ENCODE measurements at places on chromosomes 2 and 18.

DNA sequence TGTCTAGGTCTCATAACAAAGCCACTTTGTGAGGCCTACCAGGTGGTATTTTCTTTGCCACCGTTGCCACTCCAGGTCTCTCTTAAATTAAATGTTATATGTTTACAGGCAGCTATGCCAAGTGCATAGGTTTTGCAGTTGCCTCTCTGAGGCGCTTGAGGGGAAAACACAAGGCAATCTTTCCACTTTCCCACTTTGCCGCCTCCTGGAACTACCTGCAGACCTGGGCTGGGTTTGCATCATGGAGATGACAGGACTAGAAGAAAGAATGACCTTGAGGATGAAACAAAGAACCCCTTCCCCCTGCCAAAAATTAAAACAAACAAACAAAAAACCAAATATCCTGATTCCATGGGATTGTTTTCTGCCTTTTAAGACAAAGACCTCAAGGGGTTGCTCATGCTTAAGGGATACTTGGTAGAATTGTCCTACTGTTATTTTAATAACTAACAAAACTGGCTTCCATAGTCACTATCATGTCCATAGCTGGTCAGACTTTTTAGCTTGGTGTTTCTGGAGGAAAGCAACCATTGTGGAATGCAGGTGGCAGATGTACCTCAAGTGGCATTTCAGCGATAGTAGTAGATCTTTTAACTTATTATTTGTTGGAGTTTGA is 159.9 kb downstream of the PRPF40A start:
- no peak for DNase-seq

- no peak for DNase-seq
These were observed 214.9 kb downstream of the XIRP2 start for GRCh38 chr2:167103028-167103756.

DNA sequence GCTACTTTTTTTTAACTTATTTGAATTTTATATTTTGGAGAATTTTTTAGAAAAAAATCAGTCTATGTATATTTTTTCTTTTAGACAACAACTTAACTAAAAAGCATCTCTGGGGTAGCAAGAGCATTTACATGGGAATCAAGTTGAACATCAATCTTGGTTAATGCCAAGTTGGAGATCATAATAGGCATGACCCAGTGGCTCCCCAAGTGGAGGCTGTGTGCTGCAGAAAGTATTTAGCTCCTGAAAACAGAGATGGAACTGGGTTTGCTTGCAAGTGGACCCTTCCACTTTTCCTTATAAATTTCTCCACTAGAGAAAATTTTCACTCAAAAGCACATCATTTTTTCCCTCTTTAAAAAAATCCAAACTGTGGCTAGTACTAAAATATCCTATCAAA is 23.9 kb upstream of the CAVIN2 start:
- no peak for DNase-seq

DNA sequence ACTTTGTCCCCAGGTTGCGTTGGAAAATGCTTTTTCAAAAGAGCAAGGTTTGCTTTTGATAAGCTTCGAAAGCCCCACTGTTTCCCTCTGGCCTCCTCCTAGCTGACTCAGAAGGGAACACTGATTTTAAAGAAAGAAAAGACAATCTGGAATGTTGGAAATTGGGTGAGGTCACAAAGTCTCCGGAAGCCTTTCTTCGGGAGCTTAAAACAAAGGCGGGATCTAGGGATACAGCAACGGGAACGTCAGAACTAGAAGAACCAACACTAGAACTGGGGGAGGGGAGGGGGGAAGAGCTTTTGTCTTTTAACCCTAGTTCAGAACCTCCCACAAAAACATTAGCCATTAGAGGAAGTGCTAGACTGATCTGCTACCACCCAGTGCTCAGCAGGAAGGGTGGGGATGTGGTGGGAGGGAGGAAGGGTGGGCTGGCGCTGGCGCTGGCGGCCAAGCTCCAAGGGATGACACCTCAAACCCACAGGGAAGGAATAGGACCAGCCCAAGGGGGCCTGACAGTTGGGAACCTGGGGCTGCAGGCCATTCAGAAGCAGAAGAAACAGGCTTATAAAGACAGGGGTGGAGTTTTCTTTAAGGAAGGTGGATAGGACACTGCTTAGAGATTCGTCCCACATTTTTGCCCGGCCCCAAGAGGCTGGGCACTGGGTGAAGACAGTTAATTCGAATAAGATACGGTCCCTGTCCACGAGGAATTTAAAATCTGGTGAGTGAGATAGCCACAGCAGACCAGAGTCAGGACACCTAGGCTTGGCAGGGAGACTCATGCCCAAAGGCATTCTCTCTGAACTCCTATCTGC is 1.7 kb downstream of the TMSB10 start:
- no peak for DNase-seq

GRCh38 chr18:6401687-6402086 is 13.0 kb downstream of the L3MBTL4 start:
- no peak for DNase-seq

GRCh38 chr2:11983870-11984269 is 237.4 kb downstream of the LPIN1 start:
- DNase-seq: no peak

- no peak for DNase-seq
These were observed 142.4 kb downstream of the EN1 start for GRCh38 chr2:118705032-118705431.

GRCh38 chr2:198293281-198293680 is 488.9 kb downstream of the PLCL1 start:
- no peak for DNase-seq

DNA sequence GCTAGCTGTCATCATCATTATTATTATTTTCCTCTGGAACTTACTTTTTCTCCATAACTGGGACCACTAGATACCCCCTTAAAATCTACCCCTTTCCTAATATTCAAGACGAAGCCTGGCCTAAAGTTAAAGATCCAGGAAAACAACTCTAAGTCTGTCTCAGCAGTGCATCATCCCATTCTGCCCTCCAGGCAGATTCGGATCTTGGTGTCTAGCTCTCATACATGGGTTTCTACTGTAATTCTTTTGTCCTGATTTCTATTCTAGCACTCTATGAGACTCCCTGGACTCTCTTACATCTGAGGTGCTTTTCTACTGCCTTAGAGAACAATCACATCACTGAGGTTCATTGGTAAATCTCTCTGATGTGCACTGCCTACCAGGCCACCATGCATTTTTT is 35.5 kb downstream of the MAP2 start:
- no peak for DNase-seq

GRCh38 chr2:160974803-160975202 is 185.4 kb upstream of the TANK start:
- DNase-seq: no peak

- DNase-seq: no peak
These were observed 151.5 kb downstream of the GULP1 start for GRCh38 chr2:188443207-188443606.

DNA sequence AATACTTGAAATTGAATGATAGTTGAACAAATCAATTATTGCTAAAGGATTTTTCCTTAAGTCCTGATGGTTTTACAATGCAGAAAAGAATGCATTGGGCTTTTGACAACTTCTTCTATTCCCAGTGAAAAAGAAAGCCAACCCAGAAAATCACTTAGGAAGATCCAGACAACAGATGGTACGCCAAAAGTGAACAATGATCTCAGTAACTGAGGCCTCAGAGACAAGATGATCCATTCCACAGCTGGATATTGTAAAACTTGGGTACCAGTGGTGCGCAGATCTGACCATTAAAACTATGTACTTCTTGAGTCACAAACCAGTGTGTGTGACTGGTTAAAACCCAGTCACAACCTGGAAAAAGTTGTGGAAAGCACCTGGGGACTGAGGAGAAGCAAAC is 173.5 kb downstream of the ETAA1 start:
- no peak for DNase-seq

DNA sequence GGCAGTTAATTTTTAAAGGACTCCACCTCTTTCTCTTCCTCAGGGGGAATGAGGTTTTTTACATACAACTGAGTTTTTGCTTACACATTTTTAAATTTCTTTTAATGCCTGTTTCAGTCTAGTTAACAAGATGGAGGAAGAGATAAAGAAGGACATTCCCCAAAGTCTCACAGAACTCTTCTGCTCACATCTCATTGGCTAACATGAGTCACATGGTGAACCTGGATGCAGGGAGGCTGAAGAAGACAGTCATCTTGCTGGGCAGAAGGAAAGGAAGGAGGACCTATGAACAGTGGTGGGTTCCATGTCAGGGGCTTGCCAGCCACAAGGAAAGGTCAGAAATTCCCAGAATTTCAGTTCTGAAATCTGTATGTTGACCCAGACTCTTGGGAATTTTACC is 10.4 kb upstream of the ST8SIA5 start:
- no peak for DNase-seq

All from T-helper 22 cell (primary cell).